NT2/D1 (cell line): ENCODE measurements at places on chromosomes 2 and 18.
A peak's percentile ranks its signal among the peaks of the same experiment; 100 is the strongest.

DNA sequence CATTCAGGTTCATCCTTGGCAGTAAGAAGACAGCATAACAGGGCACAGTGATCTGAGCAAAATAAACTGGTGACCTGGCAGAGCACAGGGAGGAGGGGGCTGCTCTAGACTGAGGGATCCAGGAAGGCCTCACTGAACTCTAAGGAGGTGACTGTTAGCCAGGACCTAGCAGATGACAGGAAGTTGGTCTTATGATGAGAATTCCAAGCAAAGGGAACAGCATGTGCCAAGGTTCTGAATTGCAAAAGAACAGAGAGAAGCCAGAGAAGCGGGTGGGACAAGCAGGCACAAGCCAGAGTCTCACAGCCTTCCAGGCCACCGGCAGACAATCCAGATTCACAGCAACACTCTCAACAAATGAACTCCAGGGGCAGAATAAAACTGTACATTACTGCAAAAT is 152.7 kb upstream of the PTPRM start:
- no peak for DNase-seq

DNA sequence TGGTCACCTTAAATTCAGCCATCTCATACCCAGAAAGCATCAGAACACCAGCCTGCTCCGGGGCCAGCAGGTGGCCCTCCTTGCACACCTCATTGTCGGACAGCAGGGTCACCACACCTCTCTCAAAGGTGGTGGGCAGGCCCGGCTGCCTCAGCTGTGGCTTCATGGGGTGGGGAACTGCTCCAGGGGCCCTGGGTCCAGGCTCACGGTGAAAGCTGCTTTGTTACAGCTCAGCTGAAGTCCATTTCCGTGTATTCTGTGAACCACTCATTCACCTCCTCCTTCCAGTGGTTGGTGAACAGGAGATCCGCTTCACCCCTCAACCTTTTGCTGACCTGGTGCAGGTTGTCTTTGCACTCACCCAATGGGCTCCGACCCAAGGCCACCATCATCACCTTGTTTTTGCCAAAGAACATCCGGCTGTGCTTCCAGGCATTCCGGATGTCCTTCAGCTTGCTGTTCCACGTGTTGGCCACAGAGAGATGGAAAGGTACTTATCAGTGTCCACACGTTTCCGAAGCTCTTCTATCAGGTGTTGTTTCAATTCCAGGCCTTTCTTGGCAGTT is 78.6 kb upstream of the LDLRAD4 start:
- no peak for DNase-seq

DNA sequence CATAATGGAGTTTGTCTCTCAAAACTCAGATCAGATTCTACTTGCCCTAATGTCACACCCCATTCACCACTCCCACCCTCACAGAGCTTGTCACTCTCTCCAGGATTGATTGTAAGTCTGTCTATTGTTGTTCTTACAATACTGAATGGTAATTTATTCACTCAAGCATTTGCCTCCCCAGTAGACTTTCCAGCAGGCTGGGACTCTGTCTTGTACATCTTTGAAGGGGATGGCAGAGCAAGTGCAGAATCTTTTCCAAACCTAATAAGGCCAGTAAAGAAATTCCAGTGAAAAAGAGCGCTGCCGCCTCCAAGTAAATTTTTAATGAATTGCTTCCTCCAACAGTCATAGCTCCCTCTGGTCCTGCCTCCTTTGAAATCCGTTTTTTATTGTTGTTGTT is 56.9 kb downstream of the RBM43 start:
- DNase-seq: no peak

DNA sequence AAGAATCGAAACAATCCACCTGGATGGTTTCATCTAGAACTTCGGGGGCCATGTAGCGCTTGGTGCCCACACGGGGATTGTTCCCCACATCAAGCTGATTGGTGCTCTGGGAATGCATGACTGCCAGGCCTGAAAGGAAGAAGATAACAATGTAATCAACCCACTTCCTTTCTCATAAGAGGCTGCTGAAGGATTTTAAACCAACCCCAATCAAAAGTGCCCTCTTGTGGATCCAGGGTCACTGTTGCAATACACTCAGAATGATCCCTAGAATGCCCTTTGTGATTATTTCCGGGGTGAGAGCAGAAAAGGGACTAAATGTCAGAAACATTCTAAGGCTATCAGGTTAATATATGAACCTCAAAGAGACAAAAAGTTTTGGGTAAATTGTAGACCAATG is 115.2 kb downstream of the ACVR1 start:
- no peak for DNase-seq

GRCh38 chr2:206328974-206329373 is 54.5 kb downstream of the ZDBF2 start:
- peak; percentile 83 for DNase-seq

DNA sequence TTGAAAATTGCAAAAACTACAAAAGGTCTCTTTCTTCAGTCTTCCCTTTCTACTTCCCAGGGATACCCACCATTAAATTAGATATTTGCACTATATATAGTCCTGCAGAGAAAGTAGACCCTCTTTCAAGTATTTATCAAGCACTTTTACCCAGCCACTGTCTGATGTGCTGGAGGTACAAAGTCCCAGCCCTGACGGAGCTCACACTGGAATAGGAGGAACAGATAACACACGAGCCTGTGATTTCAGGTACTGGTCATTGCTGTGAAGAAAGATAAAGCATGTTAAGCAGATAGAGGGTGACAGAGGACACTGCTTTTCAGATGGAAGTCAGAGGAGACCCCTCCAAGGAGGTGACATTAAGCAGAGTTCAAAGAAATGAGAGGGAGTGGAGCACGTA is 19.6 kb downstream of the SEC11C start:
- no peak for DNase-seq

DNA sequence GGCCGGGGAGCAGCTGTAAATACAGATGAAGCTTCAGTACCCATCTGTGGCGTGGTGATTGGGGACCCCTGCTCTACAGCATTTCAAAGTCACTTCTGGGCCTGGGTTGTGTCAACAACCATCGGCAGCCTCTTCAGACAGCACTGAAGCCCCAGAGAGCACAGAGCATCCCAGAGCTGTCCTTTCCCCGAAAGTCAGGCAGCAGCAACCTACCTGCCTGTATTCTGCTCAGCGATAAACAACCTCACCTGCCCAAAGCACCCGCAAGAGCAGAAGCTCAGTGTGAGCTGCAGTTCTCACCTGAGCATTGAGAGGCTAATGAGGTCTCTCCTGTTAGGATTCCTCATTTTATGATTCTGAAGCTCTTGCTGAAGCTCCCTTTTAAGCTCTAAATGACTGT is 19.3 kb downstream of the TRABD2A start:
- DNase-seq: no peak

DNA sequence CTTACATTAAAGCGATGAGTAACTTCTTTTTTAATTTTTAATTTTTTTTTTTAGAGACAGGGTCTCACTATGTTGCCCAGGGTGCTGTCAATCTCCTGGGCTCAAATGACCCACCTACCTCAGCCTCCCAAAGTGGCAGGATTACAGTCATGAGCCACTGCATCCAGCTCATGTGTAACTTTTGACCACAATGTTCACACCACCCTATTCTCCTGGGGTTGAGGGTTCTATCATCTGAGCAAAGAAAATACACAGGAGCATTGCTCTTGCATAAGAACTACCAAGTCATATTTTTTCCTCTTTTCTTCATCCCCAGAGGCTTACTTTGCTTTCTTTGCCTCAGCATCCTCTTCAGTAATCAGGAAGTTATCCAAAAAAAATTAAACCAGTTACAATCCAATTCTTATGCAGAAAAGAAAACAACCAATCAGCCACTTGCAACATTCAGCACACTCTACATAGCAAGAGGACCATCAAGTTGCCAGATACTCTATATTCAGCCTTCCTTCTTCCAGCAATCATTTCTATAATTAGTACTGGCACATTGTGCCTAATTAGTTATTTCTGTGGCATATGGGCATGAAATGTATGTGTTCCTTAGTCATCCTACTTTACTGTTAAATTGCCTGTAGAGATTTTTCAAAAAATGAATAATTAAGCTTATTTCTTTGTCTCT is 345.6 kb downstream of the AKAIN1 start:
- DNase-seq: no peak

- no peak for DNase-seq
Measured at GRCh38 chr2:241010531-241011295, 12.3 kb downstream of the SNED1 start.

DNA sequence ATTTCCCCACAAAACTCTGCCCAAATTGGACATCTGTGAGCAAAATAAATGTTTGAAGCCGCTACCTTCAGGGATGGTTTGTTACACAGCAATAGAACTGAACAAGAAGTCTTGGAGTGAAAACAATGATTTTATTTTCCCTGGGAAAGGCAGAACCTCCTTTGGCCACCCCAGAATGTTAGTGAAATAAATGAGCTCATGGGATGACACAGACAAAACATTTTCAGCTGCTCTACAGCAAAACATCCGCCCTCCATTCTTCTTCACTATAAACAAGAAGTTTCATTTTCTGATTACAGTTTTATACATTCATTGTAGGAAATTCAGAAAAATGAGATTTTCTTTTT is 4.3 kb upstream of the EFHD1 start:
- no peak for DNase-seq

- no peak for DNase-seq
Measured at GRCh38 chr18:65846107-65846506, 95.3 kb downstream of the CDH7 start.

DNA sequence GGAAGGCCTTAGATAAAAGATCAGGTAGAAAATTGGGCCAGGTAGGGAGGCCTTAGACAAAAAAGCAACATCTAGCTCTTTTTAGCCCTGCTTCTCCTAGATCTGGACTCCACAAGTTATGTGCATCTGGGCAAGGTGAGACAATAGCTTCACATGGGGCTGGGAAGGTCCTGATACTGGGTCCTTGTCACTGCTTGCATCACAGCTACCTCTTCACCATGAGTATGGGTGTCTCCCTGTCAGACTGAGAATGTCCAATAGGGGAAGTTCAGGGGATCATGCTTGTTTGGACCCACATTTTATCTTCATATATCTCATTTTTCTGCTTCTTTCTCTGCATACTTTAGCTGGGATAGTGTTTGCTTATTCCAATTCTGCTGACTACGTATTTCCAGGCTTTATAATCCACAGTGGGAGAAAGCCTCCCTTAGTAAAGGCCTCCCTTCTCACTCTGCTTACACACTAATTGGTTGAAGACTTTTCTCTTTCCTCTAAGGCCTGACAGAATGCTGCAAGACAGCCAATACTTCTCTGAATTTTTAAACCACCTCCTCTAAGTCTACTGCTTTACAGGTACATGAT is 189.6 kb downstream of the CYRIA start:
- no peak for DNase-seq
